ENCODE measurements at places on chromosomes 4 and X.

- DNase-seq: no peak
Observed at GRCh38 chr4:32472918-32473317, 1752.7 kb downstream of the PCDH7 start.

DNA sequence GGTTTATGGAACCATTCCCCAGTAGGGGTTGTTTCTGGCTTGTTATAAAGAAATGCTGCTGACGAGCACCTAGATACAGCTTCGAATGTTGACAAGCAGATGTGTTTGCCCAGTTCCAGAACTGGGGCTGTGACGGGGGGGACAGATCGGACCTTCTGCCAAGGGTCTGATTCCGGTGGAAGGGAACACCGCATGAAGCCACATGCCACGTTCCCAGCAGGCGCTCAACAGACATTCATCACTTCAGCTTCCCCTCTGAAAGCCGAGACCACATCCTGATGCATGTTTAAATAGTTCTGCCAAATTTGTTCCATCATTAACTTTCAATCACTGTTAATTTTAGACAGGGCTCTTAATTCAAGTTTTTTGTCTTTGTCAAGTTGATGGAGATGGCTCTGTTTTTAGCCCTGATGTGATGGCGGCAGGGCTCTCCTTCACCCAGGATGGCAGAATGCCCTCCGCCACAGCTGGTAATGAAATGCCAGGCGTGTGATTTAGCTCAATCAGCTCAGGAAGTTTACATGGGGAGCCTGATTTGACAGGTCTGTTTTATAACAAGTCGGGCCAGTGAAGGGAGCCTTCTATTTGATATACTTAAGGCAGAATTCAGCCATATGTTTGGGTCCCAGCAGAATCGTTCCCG, 57.4 kb downstream of the PSAPL1 start:
- DNase-seq: no peak

GRCh38 chr4:4455210-4455865, 68.4 kb downstream of the NSG1 start:
- no peak for DNase-seq

DNA sequence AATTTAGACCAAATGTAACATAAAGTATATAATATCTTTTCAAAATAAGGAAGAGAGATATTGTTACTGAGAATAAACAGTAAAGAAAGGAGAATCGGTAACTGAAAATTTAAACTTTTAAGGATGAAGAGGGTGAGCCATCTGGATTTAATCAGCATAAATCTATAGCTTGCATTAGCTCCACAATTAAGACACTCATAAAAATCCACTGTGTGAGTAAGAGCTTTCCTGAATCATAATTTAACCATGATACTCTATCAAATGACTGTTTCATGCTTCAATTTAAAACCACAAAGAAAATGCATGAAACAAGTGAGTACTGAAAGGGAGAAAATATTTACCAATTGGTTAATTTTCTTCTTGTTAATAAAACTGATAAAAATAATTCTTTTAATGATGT, 951.5 kb upstream of the SLIT2 start:
- no peak for DNase-seq

DNA sequence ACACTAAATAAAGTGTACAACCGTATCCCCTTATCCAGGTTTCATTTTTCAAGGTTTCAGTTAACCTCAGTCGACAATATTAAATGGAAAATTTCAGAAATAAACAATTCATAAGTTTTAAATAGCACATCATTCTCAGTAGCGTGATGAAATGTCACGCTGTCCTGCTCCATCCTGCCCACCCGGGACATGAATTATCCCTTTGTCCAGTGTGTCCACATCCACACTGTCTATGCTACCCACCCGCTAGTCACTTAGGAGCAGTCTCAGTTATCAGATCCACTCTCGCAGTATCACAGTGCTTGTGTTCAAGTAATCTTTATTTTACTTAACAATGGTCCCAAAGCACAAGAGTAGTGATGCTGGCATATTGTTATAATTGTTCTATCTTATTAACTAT, 54.7 kb downstream of the FRYL start:
- no peak for DNase-seq

DNA sequence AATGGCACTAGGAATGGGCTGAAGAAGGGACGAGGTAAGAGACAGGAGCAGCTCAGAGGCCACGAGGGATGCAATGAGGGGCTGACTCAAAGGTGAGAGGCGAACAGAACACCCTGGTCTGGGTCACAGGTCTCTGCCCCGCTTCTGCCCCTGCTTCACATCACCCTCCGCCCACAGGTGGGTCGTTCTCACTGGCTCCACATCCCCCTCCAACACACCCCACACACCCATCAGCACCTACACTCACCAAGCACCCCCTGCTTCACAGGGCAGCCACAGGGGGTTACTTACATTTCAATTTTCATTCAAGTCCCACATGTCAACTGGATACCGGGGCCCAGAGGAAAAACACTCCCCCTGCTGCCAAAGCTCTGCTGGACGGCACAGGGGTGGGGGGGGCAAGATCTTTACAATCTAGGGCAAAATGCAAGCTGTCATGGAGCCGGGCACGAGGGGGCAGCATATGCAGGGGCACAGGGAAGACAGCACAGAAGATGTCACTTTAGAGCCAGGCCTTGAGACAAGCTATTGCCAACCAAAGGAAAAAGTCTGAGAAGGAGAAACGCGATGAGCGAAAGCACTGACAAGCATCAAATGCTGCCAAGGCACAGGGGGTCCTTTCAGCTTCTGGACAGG, 94.0 kb downstream of the AFAP1 start:
- DNase-seq: no peak

DNA sequence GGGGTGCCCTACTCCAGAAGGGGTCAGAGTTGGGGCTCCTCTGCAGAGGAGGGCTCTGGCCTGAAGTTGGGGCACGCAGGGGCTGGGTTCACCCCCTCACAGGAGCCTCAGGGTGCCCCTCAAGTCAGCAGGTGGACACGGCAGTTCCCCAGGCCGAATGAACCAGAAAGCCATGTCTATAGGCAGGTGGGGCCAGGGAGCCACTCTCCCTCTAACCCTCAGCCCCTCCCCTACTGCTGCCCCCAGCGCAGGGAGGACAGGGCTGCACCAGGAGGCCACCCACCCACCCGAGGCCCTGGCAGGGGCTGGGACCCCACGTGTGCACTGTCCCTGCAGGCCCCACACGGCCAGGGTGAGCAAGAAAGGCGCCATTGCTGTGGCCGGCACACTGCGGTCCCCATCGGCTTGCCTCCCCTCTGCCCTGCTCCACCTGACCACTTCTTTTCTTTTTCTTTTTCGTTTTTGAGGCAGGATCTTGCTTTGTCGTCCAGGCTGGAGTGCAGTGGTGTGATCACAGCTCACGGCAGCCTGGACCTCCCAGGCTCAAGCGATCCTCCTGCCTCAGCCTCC, 83.8 kb downstream of the FAM53A start:
- no peak for DNase-seq

GRCh38 chr4:176453658-176454057, 133.9 kb downstream of the SPCS3 start:
- DNase-seq: no peak

GRCh38 chr4:114642173-114642780, 43.7 kb downstream of the UGT8 start:
- DNase-seq: no peak

GRCh38 chr4:15912961-15913630, 25.4 kb downstream of the FGFBP1 start:
- DNase-seq: no peak

DNA sequence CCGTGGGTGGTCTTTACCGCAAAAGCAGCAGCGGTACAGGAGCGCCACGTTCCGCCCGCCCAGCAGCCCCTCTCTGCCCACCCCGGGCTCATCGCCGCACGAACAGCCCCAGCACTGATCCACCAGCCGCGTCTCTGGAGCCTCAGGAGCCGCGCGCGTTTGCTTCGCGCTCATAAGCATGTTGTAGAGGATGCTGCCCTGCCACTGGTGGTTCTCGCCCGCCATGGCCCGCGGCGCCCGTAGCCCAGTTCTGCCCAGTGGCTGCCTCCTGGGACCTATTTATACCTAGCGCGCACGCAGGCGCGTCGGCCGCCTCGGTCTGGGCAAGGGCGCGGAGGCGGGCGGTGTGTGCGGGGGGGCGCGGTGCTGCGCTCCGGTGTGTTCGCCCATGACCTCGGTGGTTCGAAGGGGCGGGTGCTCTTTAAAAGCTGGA, at the start of gene NR0B1:
TSS of gene NR0B1 (minus strand) at position 252 of the 433 bp plus-strand sequence. CDS start at position 225, 27 bp downstream.
- no peak for DNase-seq

GRCh38 chr4:187378441-187378840, 617.1 kb upstream of the ZFP42 start:
- no peak for DNase-seq

- DNase-seq: no peak
Observed at GRCh38 chr4:1566838-1567518, 117.1 kb downstream of the FAM53A start.

GRCh38 chr4:156422576-156422975, 468.9 kb upstream of the CTSO start:
- no peak for DNase-seq

DNA sequence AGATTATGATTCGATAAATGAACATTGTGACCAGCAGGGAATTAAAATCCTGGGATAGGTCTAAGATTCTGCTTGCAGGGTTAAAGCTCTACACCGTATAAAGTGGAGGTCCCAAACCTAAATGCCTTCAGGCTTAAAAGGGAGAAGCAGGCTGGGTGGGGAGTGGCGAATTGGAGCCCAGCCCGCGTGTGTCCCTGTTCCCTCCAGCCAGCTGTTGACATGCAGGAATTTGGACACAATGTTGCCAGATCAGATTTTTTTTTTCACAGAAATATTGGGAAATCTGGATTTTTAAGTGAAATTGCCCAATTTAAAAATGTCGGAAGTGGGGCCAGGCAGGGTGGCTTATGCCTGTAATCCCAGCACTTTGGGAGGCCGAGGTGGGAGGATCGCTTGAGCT, 60.5 kb downstream of the ELF4 start:
- no peak for DNase-seq

DNA sequence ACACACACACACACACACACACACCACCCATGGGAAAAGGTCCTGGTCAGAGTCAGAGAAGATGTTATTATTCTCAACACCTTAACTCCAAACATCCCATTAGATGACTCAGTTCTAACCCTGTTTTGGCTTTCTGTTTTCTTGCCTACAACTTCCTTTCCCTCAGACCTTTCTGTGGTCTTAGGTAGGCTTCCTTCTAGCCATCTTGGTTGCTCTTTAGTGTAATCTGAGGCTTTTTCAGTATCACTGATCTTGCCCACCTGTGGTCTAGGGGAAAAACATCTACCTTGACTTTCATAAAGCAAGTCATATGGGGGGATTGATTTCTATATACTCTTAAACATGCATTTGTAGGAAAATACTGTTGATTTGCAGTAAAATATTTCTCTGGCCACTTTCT, 56.9 kb downstream of the ATG4A start:
- DNase-seq: no peak

DNA sequence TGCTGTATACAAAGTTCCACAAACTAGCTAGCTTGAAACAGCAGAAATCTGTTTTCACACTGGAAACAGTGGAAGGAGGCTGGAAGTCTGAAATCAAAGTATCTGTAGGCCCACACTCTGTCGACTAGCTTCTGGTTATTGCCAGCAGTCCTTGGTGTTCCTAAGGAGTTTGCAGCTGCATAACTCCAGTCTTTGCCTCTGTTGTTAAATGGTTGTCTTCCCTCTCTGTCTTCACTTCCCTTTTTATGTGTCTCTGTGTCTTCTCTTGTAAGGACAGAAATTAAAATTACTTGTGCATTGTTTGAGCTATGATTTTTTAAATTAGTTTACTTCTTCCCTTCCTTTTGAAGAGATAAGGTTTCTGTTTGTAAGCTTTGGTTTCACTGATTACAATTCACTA, 8.2 kb downstream of the MTHFD2L start:
- no peak for DNase-seq

DNA sequence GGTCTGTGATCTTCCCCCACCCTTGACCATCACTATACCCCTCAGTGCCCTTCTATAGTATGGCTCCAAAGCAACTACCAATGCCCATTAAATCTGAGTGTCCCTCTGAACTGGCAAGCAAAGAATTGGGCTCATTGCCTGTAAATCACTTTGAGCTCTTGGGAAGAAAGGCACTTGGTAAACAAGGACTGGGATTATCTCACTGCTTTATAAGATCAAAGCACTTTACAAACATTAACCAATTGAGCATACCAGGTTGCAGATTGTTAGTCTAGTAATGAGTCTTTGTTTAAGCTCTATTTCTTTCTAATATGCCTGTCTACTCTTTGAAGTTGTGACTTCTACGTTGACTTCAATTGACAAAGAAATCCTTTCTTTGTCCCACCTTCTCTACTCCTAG, 34.1 kb downstream of the AREG start:
- no peak for DNase-seq

- DNase-seq: peak; percentile 83
Observed at GRCh38 chr4:2786152-2786671, 6.7 kb upstream of the SH3BP2 start.
